GM04504 (cell line): ENCODE measurements at places on chromosomes 2 and 18.

GRCh38 chr2:216002101-216002678 is 11.2 kb downstream of the MREG start:
- no peak for DNase-seq

- no peak for DNase-seq
Measured at GRCh38 chr2:86272111-86272510, 65.3 kb downstream of the REEP1 start.

GRCh38 chr2:189439342-189439741 is 1.9 kb upstream of the WDR75 start:
- DNase-seq, result no peak

- no peak for DNase-seq
Measured at GRCh38 chr2:67243919-67244318, 153.2 kb upstream of the ETAA1 start.

DNA sequence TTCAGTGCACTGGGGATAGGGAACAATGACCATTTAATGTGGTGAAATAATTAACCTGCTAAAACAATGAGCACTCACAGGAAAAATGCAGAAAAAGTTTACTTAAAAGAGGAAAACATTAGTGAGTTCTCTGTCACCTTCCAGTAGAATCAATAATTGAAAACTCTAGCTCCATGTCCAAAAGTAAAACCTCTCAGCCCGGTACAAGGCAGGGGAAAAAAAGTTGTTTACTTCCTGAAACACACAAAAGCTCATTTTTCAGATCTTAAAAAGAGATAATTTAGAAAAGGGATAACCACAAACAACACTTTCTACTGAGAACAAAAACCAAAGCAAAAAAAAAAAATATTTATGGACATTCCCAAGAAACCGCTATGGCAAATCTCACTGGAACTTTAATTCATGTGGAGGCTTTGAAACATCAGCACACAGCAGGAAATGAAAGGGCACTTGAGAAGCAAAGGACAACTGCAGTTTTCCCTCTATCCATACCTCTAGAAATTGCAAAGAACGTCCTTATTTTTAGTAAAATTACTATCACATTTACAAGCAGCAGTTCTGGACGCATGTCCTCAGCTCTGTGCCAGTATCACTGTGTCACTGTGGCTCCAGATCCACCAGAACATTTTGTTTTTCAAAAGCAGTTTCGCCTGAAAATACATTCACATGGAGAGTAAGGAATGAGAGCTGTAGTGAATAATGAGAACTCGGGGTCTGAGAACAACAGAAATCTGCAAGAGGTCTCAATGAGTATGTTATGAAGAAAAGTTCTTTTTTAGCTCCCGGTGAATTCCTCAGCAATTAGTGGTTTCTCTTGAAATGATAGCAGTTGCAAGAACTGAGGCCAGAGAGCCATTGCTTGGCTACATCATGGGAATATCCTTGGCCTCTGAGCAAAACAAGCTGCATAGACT is 44.7 kb upstream of the DNAH7 start:
- DNase-seq, result no peak

DNA sequence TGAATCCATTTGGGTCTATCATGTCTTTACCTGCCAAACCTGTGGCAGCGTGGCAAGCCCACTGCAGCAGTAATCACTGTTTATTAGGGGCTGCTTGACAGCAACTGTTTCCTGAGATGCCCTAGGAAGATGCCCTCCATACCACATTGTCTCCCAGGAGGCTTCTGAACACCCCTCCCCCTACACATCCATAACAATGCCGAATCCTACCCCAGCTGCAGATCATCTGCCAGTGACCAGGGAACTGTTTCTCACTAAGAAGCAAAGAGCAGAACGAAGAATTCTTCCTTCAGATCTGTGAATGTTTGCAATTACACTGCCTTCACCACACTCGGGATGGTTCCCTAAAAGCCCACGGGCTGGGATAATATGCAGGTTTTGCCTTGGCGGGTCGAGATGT is 127.8 kb downstream of the VIT start:
- no peak for DNase-seq

DNA sequence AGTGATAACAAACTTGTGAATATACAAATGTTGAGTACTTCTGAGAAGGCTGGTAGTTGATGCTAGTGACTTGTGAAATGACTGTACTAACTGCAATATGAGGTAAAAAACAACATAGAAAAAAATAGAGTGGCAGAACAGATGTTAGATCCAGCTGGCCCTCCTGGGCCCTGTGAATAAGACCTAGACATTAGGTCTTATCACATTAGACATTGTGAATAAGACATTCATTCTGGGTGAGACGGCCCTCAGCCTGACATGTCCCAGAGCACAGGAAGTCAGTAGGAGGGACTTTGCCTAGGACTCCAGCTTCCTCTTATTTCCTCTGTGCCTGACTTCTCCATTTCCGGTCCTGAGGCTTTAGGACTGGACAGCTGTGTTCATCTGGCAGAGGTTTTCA is 22.9 kb downstream of the DOK1 start:
- no peak for DNase-seq

DNA sequence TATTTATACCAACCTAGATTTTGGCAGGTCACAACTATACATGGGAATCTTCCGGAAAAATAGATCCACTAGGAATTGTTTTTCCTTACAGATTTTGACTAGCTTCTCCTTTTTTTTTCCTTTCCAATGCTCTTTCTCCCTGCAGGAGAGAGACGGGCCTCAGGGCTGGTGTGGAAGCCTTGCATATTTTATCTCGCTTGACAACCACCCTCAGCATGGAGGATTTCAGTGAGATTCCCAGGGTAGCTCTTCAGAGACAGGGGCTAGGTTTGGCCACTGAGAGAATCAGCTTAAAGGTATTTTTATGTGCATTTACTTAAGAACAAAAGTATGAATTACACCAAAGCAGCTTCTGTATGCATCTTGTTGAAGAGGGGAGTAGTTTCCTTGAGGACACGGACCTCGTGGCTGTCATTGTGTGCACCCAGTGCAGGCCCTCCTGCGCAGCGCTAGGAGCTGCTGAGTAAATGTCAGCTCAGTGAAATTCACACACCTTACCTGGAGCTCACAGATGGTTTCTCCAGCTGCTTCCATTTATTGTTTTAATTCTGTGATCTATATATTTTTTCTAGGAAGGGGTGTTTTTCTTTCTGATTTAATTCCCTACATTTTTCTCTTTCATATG is 54.4 kb downstream of the TRAPPC12 start:
- DNase-seq, result no peak

- DNase-seq, result peak; percentile 29
Measured at GRCh38 chr18:37398248-37398920, 167.2 kb downstream of the CELF4 start.

DNA sequence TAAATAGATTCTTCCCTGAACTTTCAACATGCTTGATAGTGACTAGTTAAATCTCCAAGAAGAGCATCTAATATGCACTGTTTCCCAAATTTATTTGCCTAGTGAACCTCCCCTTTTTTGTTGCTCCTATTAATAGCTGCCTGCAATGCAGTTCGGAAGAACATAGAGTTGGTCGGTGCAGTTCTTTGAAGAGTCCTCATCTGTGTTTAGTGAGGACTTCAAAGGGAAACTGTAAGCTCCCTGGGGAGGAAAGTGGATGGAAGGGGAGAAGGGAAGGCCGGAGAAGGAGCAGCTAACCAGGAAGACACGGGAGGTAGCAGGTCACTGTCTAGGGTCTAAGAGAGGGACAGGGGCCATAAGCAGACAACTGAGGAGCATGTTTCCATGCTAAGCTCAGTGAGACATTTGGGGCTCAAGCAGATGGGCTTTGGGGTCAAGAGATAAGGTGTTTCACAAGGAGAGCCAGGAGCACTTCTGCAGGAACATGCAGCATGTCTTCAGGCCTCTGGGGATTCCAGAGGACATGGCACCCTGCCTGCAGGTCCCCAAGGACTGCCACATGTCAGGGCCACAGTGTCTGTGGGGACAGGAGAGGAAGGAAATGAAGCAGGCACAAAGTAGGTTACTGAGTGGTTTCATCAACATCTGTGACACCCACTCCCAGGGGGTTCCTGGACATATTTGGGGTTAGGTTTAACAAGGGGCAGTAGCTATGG is 48.7 kb upstream of the ANXA4 start:
- no peak for DNase-seq

DNA sequence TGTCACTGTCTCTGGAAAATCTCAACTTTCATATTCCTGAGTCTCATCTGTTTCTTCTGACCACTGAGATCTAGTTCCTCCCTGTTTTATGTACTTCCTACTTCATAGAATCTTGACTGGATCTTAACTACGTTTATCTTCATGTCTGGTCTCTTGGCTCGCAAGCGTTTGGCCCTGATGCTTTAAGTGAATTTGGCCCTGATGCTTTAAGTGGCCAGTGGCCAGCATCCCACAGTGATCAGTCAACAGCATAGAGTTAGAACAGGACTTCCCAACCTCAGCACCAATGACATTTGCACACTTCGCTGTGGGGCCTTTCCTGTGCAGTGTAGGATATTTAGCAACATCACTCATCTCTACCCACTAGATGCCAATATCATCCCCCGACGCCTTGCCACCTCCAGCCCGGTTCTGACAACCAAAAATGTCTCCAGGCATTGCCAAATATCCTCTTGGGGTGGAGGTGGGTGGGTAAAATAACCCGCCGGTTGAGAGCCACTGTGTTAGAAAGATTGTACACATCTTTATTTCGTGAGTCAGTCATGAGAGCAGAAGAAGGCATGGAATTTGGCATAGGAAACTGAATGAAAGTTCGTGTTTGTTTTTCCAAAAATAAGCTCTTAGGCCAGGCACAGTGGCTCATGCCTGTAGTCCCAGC is 12.2 kb downstream of the TM4SF20 start:
- DNase-seq, result peak; percentile 20

GRCh38 chr2:12847694-12848575 is 131.2 kb downstream of the TRIB2 start:
- DNase-seq, result no peak

DNA sequence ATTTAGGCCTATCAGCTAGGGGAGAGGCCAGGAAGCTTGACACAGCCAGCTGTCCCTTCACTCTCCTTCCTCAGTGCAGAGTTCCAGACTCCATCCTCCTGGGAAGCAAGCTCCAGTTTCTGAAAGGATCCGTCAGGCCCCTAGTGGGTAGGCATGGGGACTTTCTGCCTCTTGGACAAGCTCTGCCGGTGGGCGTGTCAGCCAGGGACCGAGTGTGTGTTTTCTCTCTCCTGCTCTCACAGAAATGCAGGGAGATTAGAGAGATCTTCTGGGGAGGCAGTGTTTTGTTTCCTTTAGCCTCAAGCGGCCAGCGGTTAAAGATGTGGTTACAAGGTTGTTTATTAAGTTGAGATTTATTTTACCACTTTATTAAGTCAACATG is 29.9 kb upstream of the OTOS start:
- no peak for DNase-seq

DNA sequence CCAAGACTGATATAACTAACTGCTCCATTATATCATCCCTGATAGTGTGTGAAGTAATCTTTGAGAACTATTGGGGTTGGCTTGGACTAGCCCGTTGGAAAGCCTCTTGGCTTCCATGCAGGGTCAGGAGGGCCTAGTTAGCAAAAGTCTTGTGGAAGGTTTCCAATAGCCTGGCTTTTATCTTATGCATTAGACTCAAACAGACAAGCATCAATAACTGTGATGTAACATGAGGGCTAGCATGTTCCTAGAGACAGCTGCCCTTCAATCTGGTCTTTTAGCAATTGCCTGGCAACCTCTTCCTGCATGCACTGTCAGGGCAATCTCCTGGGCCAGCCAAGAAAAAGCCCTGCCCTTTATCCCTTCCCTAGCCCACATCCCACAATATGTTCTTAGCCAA is 18.2 kb downstream of the SLC8A1 start:
- DNase-seq, result no peak

DNA sequence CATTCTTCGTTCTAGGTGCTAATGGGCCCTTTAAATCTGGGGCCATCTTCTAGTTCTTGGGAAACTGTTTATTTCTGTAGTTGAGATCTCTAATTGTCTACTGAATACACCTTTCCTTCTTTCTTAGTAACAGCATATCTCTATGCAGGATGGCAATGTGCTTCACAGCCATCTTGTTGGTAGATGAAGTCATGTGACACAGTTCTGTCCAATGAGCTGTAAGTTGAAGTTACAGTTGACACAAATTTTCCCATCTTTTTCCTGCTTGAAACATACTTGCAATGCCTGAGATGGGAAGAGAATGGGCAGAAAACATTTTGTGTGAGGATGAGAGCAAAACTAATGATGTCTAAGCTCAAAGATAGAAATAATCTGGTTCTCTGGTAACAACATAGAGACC is 57.3 kb upstream of the PHLPP1 start:
- DNase-seq, result no peak

DNA sequence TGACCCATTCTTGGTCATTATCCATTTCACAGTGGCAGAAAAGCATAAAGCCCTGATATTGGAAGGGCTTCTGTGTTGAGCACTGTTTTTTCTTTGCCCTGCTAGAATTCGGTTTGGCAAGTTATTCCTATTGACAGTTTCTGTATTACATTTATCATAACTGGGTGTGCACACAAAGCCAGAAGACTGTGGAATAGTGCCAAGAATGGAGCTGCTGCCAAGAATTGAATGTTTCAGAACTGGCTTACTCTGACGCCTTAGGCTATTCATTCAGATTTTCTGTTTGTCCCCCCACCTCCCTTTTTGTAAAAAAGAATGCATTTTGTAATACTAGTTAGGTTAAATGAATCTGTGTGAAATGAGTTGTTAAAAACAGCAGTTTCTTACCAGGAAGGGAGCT is 12.7 kb downstream of the KDM3A start:
- DNase-seq, result peak; percentile 66

GRCh38 chr2:3730646-3731045 is 27.3 kb downstream of the DCDC2C start:
- DNase-seq, result no peak

DNA sequence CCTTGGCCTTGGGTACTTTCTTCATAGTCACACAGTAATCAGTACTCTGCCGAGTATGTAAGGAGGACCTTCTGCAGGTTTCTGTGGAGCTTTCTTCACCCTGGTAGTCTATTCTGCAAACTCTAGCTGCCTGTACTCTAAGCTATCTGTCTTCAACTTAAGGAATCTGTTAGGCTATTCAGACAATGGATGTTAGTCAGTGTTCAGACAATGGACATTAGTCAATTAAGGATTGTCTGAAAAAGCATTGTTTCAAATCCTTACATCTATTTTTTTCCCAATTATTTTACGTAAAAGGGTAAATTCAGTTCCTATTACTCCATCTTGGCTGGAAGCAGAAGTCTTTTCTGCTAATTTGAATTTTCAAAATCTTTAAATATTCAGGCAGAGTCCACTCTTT is 75.7 kb downstream of the WDR7 start:
- no peak for DNase-seq

DNA sequence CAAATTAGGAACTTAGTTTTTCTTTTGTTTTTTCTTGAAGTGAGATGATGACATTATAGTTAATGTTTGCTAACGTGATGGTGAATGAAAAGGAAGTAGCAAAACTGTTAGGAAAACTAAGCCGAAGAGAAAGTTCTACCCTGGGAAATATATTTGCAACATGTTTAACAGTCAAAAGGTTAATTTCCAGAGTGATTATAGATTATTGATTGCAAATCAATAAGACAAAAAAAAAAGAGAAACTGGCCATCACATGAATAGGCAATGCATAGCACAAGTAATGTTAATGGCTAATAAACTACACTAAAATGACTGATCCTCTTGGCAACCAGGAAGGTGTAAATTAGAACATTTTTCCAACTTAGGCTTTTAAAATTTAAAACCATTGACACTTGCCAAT is 26.0 kb upstream of the AMMECR1L start:
- no peak for DNase-seq
